ENCODE measurements at places on chromosomes 6 and 20.
A peak's percentile ranks its signal among the peaks of the same experiment; 100 is the strongest.

DNA sequence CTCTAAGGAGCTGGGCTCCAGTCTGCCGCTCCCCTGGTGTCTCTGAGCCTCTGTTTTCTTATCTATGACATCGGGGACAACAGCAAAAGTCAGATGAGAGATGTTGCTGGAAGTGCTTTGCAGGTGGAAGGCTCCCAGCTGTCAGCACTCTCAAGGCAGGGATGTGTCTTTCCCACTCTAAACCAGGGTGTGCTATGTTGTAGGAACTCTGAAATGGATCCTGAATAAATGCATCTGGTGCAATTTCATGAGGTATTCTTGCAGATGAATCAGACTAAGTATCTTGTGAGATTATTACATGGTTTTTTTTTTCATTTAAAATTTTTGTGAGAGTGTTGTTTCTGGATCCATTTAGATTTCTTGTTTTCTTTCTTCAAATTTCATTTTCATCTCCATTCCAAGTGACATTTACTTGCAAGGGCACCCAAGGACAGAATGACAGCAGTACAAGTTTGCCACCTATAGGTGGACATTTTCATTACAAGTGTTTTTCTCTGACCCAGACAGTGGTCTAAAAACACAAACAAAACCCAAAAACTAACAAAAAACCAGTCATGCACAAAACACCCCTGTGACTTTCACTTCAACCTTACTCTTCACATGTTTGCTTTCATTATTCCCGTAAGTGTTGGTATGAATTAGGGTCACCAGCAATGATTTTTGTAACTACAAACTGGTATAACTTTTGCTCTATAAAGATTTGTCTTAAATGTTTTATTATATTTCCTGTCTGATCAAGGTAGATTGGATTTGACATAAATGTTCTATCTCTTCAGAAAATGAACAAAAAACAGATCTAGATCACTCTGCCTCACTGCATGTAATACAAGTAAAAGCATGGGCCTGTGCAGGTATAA lies 14.7 kb upstream of the SIM1 start:
- peak; percentile 30 for DNase-seq

DNA sequence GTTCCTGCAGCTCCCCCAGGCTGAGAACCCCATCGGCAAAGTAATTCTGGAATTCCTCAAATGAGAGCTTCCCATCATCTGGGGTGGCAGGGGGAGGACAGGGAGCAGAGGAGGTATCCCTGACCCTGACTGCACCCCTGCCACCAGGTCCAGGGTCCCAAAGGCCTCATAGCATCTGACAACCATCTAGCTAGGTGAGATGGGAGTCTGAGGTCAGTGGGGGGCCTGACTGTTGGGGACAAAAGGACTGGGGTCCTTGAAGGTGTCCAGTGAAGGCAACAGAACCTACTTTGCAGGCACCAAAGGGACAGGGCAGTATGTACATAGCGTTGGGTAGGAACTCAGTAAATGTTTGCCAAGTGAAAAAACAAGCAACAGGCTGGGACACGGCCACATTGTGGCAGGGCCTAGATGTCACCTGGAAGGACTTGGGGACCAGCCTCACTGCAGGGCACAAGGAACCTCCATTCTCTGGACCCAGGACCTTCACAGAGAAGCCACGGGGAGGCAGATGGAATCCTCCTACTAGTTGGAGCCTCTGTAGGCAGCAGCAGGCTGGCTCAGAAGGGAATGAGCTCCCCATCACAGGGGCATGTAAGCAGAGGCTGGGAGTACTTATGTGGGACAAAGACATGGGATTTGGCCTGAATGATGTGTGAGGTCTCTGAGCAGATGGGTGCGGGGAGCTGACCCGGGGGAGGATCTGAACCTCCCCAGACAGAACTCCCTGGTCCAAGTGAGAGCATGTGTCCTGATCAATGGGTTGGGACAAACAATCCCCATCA lies 3.3 kb downstream of the NECAB3 start:
- DNase-seq, result no peak

DNA sequence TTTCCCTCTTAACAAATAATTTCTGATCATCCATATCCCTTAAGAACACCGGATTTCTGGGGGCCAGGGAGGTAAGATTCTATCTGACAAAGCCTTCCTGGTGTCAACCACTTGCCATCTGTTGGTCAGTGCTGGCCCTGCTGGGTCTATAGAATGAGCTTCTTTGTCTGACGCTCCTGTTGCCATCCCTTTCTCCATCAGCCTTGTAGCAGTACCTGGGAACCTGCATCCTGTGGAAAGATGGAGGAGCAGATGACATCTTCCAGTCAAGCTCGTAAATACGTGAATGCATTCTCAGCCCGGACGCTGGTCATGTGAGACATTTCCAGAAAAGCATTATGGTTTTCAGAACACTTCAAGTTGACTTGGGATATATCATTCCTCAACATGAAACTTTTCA lies 36.6 kb downstream of the MYB start:
- DNase-seq, result no peak

GRCh38 chr6:12654514-12654913 lies 62.1 kb upstream of the PHACTR1 start:
- no peak for DNase-seq

All from HTR-8/SVneo (cell line).